ENCODE measurements at places on chromosomes 13 and 19. TPM values are rescaled to one million over a fixed set of nuclear protein-coding genes. Genes with fewer than 3 reads are reported as not detected.

- DNase-seq, result no peak
Measured at GRCh38 chr19:55199620-55200204, 9.6 kb downstream of the PTPRH start.

- DNase-seq, result no peak
Measured at GRCh38 chr19:29618434-29618833, 12.4 kb downstream of the POP4 start.

GRCh38 chr19:4366666-4367335 lies 23.4 kb downstream of the MPND start:
- no peak for DNase-seq

GRCh38 chr13:27657724-27658123 lies 36.0 kb downstream of the POLR1D start:
- no peak for DNase-seq

DNA sequence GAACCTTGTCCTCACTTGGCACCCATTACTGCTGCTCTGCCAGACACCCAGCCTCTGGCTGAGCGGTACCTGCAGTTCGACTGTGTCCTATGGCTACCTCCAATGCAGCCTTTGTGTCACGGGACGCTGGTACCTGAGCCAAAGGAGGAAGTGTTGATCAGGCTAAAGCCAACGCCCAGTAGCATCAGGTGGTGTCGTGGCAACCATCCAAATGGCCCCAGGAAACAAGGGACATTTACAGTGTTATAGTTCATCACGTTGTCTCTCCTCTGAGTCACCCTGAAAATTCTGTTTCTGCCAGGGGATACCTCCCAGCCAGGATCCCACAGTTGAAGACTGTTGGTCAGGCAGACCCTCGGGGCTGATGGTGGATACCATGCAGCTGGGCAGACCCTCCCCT lies 10.1 kb downstream of the RHPN2 start:
- DNase-seq, result no peak

DNA sequence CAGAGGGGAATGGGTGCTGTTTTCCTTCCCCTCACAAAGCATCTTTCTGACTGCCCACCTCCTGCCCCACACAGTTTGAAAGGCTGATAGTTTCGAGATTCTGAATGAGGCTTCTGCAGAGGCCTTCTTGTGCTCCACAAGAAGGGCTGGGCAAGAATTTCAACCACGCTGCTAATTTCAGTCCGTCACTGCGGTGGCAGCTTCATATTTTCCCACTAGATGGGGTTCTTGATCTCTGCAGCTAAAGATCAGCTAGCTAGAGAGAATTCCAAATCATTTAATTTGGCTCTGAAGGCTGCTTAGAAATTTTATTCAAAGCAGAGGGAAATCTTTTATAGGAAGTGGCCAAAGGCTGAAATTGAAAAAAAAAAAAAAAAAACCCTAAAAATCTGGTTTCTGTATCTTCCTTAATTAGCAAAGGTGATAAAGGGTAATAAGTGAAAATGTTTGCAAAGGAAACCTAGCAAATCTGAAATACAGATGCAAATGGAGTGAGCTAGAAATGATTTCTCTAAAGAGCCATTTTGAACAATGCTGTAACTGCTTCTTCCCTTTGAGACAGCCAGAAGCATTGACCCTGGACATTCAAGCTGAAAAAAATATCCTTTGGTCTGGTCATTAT lies 38.0 kb upstream of the C13orf42 start:
- DNase-seq, result peak; percentile 64

GRCh38 chr13:41032691-41033376 lies 13.7 kb upstream of the ELF1 start:
- DNase-seq, result no peak

DNA sequence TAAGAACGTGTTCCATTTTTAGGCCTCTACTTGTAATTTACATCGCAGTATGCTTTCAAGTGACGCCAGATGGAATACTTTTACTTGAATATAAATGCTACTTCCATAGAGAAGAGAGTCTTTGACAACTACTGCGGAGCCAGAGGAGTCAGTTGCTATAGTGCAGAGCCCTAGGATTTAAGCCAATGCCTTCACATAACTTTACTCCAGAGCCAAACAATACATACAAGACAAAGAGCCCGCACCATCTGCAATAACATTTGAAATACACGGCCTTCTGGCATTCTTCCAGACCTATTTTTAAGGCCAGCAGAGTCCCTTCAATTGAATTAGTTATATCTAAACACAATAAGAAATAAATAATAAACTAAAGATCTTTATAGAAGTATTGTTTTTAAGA lies 59.4 kb downstream of the XPO4 start:
- no peak for DNase-seq

GRCh38 chr13:77928909-77929308 lies 10.3 kb upstream of the EDNRB start:
- DNase-seq, result no peak

- DNase-seq, result no peak
Measured at GRCh38 chr19:14553042-14553938, 18.6 kb downstream of the NDUFB7 start.

DNA sequence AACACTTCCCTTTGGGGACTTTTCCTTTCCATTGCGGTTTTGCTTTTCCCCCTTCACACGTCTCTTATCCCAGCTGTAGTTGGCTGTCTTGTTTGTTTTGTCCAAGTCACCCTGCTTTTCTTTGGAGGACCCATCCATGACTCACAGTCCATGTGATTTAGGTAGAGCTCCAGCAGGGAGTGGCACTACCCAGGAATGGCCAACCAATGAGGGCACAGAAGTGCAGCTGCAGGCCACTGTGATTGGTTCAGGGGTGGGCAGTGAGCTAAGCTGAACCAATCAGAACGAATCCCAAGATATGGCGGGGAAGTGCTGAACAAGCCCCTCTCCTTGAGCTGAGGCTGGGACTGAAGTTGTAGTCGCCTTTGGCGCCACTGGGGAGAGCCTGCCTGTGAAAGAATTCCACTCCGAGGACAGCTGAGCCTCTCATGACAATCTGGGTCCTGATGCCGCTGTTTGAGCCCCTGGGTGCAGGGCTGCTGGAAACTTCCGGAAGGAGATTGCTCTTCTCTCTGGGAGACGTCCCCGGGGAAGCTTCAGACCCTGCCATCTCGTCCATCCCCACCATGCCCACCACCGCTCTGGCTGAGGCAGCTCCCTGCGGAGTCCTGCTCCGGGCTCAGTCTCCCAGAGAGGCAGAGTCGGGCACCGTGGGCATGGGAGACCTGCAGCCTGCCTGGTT lies 62.9 kb upstream of the URI1 start:
- no peak for DNase-seq

DNA sequence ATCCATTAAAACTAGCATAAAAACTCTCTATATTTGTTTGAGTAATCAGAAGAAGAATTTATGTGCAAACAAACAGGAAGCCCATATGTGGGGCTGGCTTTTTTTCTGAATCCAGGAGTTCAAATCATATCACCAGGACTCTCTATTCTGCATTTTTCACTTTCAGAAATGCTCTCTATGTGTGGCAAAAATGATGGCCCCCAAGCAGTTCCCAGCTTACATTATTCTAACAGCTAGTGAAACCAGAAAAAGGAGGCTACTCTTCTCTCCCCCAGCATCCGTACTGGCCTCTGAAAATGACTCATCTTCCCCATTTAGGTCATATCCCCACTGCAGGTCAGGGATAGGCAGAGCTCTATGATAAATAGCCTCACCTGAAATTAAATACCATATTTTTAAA lies 20.4 kb downstream of the RBM26 start:
- DNase-seq, result no peak

GRCh38 chr13:33076001-33076992 lies 60.1 kb downstream of the KL start:
- no peak for DNase-seq

DNA sequence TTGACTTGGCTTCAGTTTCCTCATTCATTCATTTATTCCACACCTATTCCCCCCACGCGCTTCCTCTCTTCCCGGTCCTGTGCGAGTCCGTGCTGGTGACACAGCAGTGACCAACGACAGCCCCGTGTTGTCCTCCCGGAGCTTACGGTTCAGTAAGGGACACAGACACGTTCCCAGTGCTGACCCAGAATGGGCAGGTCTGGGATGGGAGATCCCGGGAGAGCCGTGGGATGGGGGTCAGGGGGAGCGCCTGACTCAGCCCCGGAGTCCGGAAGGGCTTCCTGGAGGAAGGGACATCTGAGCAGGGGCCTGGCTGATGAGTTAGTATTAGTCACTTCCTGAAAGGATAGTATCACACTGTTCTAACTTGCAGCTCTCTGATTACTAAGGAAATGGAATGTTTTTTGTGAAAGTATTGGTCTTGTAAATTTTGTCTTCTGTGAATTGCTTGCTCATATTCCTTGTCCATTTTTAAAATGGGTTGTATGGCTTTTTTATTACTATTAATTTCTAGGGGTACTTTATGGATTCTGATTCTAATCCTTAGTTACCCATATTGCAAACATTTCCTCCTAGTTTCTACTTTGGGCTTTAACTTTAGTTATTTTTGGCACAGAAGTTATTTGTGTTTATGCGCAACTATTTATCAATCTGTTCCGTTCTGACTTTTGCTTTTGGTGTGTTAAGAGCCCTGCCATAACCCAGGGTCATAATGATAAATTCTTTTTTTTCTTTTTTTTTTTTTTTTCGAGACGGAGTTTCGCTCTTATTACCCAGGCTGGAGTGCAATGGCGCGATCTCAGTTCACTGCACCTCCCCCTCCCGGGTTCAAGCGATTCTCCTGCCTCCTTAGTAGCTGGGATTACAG lies 708 bp upstream of the ERCC1 start:
- peak; percentile 96 for DNase-seq

DNA sequence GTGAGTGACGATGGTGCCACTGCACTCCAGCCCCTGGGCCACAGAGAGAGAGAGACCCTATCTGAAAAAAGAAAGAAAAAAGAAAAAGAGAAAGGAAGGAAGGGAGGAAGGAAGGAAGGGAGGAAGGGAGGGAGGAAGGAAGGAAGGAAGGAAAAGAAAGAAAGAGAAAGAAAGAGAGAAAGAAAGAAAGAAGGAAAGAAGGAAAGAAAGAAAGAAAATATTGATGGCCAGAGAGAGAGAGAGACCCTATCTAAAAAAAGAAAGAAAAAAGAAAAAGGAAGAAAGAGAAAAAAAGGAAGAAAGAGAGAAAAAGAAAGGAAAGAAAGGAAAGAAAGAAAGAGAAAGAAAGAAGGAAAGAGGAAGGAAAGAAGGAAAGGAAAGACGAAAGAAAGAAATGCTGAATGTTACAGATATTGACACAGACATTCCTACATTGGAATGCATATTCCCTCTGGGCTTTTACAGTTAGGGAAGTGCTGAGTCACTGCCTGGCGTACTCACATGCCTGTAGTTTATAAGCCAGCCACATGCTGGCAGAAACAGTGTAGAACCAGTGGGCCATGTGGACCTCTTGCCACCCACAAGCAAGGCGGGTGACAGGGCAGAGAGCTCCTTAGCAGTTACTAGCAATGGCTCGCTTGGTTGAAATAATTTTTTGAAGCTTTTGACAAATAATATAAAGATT lies 34.6 kb upstream of the SLC46A3 start:
- peak; percentile 96 for DNase-seq

DNA sequence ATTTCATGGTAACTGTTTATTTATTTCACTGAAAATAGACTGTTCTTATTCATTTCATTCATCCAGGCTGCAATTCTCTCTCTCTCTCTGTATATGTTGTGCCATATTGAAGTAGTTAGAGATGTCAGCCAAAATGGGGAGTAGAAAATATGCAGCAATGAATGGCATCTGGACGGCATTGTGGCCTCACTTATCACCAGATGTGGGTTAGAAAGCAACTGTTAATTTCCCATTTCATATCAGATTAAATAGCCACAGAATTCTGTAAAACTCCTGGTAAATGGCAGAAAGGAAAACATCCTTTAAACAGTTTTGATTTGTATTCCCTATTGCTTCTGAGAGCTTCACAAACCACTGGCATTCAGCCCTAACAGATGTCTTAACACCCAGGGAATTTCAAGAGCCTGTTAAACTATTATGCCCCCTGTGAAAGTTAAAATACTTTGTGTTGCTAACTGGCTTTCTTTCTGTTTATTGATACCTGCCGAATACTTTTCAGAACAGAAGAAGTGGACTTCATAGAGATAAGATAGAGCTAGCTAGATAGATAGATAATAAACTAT lies 1763.3 kb upstream of the MIR17HG start:
- no peak for DNase-seq

GRCh38 chr19:19151418-19151817 lies 13.1 kb upstream of the TMEM161A start:
- no peak for DNase-seq

DNA sequence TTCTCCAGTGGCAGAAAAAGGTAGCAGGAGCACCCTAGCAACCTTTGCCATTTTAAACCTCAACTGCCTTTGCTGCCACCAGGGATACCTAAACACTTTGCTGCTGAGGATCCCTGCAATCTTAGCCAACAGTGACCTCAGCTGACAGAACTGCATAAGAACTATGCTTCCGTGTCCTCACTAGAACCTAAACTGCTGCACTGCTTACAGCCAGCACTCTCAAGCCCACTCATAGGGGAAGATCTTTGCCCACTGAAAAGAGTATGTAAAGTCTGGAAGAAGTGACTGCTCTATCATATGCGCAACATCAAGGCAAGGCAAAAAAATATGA lies 270.0 kb upstream of the PCDH20 start:
- DNase-seq, result no peak

DNA sequence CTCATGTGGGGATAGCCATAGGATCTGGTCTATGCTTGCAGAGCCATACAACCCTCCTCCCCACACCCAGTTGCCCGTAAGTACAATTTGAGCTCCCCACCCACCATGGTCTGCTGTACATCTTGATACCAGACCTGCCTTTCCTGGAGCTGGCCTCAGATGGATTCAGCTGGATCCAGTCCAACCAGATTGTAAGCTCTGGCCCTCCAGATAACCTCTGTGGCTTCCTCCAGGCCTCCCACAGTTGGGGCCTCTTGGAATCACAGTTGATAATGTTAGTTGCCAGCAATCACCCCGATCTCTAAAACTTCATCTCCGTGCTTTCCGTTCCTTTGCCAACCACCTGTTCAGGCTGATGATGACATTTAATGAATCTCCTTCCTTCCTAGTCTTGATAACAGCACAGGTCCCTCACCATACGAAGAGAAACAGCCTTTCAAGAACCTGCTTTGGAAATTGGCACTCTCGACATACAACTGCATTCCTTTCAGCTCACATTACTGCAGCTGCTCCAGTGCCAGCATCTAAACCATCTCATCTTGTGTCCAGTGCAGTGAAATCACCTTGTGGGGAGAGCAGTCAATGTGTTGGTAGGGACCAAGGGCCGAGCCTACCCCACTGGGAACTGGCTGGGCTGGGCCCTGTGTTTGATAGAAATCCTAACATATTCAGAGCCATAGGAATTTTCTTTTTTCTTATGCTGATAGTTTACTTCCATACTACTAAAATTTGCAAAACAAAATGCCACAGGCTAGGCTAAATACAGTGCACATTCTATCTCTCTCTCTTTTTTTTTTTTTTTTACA lies 15.1 kb upstream of the FOXO1 start:
- no peak for DNase-seq

DNA sequence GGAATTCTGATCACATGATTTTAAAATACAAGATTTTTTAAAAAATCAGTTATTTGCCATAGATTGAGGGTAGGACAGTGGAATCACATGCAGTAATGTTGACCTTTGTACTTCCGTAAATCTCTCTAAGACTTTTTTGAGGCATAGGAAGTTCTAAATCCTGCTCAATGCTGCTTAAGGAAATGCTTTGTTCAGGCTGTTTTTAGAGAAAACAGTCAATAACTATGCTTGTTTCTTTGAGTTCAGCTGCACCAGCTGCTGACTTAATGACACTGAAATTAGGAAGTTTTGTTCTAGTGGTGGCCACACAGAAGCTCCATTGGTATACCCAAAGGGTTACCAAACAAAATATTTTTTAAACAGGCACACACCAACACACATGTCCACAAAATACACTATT lies 60.9 kb downstream of the KLF12 start:
- DNase-seq, result no peak

TEX29 gene
- total RNA-seq, result not detected

CEACAM7 gene
- not detected for total RNA-seq

LGI4 gene
- total RNA-seq, result not detected

PPP2R1A gene
- 166 TPM for total RNA-seq

OLFM2 gene
- total RNA-seq, result 1.3 TPM

Data from fibroblast of villous mesenchyme (primary cell).